Activated T-helper 9 cell treated with anti-CD3 and anti-CD28 coated beads, Interleukin-2, amount 50 U/mL, for 16 hours (primary cell): ENCODE measurements at places on chromosomes 1 and 21.
A peak's percentile ranks its signal among the peaks of the same experiment; 100 is the strongest.

GRCh38 chr1:65470766-65471165 lies 50.3 kb downstream of the LEPR start:
- no peak for DNase-seq

GRCh38 chr1:180407051-180407450 lies 95.3 kb downstream of the ACBD6 start:
- DNase-seq, result no peak

DNA sequence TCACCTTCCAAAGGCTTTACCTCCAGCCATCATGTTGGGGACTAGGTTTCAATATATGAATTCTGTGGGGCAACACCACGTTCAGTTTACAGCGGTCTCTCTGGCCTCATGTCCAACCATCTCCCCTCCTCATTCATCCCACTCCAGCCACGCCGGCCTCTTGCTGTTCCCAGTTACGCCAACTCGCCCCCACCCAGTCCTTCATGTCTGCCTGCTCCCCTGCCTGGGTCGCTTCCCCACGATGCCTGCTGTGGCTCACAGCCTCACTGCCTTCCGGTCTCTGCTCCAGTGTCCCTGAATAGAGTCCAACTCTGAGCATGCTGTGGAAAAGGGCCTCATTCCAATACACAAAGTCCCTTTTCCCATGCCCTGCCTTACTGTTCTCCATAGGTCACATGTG lies 193.8 kb downstream of the KIF26B start:
- DNase-seq, result no peak

DNA sequence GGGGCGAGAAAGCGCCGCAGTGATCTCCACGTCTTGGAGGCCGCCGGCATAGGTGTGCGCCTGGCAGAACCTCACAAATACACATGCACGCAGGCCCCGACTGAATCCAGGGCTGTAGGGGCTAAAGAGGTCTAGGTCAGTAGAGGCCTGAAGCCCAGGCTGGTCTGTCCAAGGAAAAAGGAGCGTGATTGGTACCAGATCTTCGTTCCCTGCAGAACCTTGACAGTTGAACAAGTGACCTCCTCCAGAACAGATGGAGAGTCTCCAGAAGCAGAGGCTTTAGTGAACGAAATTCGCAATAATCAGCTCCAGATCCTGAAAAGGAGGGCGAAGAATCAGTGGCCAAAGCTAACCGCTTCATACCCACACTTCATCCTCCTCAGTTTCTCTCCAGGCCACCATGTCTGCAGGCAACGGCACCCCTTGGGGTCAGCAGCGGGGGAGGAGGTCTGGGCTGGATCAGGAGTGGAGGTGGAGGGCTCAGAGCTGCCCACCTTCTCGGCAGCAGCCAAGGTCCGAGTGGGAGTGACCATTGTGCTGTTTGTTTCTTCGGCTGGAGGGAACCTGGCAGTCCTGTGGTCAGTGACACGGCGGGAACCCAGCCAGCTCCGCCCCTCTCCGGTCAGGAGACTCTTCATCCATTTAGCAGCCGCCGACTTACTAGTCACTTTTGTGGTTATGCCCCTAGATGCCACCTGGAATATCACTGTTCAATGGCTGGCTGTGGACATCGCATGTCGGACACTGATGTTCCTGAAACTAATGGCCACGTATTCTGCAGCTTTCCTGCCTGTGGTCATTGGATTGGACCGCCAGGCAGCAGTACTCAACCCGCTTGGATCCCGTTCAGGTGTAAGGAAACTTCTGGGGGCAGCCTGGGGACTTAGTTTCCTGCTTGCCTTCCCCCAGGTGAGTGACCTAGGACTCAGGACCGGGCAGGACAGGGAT lies 749 bp upstream of the PEX11B start:
- no peak for DNase-seq

DNA sequence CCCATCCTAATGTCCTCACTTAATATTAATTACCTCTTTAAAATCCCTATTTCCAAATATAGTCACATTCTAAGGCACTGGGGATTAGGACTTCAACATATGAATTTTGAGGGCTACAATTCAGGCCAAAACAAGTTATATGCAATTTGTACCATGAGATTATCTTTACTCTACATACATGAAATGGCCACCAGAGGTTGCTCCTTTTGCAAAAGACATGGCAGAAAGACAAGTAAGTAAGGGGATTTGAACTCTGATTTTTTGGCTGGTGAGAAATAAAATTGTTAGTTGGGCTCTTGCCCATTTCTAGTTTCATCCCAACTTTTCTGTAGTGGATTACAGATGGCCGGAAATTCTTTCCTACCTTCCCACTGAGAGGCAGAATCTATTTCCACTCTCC lies 4.8 kb upstream of the ALG6 start:
- no peak for DNase-seq

- DNase-seq, result no peak
These were observed 1.3 kb upstream of the HES4 start for GRCh38 chr1:1001057-1001783.

DNA sequence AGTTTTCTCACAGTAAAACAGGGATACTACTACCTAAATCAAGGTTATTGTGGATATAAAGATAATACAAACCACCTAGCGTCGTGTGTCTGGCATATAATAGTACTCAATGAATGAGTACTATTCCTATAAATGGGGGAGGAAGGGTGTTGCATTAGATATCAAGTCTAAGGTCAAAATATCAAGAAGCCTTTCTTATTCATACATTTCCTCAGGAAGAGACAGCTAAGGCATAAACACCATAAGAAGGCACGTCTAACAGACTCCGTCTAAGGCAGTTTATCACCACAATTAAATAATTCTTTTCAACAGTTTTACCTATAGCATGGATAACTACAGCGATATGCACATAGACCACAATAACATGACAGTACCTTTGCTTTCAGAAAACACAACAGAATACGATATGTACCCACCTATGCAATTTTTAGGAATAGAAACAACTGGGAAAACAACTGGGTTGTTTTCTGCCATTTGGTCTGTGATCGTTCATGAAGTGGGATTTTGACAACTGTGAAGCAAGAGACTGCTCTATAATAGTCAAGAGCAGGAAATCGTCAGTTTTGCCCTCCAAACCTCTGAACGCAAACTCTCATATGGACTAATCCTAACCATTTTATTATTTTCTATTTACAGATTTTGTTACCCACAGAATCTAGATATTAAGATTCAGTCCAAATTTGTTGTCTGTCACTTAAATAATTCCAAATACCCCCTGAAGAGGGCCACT lies 53.1 kb downstream of the HNRNPR start:
- no peak for DNase-seq

DNA sequence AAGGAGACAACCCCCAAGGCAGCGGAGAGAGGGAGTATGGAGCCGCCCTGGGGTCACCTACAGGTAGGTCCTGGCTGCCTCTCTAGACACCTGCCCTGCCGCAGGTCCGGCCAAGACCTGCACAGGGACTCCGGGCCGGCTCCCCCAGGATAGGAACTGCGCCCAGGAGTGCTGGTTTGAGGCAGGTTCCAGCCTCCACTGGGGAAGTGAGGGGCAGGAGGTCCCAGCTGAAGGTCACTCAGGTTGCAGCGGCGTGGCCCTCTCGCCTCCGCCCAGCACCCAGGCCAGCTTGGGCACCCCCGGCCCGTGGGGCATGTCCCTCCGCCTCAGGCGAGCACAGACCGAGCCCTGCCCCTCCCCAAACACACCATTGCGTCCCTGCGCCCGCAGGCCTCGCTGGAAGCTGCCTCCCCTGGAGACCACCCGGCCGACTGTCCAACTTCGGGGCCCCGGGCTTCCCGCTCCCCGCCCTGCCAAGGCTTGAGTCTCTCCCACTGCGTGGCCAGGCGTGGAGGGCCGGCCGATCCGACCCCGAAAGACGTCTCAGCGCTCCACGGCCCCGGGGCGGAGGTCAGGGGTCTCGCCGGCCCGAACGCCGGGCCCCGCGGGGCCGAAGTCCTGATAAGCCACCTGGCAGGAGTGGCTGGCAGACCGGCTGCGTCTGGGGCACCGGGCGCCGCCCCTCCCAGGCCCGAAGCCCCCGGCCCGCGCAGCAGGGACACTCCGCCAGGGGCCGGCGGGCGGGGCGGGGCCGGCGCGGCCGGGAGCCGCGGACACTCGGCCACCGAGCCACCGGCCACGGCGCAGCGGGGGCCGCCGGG lies 1.4 kb upstream of the SKI start:
- DNase-seq, result no peak

GRCh38 chr1:53416269-53416813 lies 42.9 kb upstream of the DMRTB1 start:
- no peak for DNase-seq

DNA sequence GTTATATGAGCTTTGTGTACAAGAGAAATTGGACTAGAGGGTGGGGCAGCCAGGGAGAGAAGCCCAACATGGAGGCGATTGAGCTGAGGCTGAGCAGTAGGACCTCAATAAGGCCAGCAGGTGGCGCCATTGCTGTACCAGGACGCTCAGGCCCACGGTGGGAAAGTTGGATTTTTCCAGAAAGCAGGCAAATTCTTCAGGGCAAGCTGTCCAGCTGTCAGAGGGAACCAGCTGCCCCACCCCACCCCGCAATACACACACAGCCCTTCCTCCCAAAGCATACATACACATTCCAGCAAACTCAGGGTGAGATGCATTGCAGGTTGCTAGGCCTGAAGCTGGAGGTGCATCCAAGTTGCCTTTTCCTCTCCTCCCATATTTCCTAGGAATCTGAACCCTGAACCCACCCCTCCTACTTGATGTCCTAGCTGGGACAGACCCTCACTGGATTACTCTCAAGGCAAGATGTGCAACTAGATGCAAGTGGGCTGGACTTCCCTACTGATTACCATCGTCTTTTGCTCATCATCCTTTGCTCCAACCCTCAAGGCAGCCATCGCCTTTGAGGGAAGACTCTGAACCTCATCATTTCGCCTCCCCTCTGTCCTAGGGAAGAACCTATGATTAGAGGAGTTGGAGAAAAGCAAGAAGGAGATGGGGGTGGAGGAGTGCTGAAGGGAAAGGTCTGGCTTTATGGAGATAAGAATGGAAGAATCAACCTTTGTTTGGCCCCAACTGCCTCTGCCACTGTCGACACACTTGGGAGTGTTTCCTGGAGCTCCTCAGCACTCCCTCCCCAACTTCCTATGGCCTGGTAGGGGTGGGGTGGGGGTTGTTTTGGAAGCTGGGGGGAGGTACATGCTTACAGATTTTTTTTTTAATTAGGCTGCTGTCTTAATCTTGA lies 25.5 kb downstream of the CD34 start:
- DNase-seq, result peak; percentile 61

DNA sequence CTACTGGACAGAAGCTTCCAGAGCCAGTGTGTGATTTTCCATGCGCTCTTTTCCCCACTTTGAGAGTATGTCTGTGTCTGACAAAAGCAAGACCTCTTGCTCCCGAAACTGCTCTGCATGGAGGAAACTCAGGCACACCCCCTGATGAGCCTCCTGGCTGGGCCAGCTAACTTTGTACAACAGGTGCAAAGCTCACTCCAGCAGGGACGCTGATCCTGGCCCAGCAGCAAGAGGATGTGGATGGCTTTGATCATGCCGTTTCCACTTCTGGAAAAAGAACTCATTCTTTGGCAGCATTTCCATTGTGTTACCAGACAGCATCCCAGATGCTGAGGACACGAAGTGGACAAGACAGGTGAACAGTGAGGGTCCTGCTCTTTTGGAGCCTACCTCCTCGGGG lies 103.1 kb downstream of the TLR5 start:
- DNase-seq, result no peak

GRCh38 chr1:156070548-156070947 lies 9.6 kb downstream of the RAB25 start:
- no peak for DNase-seq

GRCh38 chr1:157136133-157136532 lies 2.1 kb downstream of the ETV3 start:
- DNase-seq, result no peak

DNA sequence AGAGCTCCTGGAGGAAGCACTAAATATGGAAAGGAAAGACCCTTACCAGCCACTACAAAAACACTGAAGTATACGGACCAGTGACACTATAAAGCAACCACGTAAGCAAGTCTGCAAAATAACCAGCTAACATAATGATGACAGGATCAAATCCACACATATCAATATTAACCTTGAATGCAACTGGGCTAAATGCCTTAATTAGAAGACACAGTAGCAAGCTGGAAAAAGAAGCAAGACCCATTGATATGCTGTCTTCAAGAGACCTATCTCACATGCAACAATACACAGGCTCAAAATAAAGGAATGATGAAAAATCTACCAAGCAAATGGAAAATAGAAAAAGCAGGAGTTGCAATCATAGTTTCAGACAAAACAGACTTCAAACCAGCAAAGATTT lies 31.0 kb downstream of the C1orf185 start:
- no peak for DNase-seq

GRCh38 chr1:9482816-9483572 lies 56.3 kb upstream of the SLC25A33 start:
- DNase-seq, result no peak

DNA sequence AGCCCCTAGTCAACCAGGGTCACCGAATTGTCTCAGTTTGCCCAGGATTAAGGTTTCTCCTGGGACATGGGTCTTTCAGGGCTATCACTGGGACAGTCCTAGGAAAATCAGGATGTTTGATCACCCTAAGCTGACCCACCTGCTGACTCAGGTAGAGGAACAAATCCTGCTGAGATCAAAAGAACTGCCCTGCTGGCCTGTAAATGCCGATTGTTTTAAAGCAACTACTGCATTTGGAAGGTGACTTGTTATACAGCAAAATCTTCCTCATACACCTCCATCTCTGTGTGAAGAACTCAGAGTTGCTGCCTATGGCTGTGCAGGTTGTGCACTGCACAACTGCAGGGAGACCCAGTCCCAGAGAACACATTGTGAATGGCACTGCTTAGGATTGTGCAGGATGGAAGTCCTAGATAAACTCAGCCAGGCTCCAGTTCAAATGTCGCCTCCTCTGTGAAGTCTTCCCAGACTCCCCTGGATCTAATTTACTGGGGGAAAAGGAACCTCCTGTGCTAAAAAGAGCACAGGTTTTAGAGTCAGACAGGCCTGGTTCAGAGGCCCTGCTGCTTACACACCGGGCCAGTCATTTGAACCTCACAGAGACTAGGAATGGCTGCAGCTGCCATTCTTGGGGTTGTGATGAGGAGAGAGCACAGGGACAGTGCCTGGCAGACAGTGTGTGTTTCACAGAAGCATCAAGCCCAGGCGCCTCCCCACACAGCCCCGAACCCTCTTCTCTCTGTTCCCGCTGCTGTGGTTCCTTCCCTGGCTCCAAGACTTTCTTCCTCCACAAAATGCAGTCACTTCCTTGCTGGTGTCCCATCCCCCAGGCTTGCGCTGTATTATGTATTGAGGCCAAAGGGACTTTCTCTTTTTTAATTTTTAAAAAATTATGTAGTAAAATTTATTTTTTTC lies 23.2 kb upstream of the LRP8 start:
- no peak for DNase-seq

GRCh38 chr1:54460861-54461387 lies 54.7 kb upstream of the SSBP3 start:
- DNase-seq, result no peak

GRCh38 chr1:205852969-205853368 lies 3.0 kb upstream of the PM20D1 start:
- no peak for DNase-seq
